HFFc6 (cell line): ENCODE measurements at places on chromosomes 2 and 18. TPM values are rescaled to one million over a fixed set of nuclear protein-coding genes. Genes with fewer than 3 reads are reported as not detected.

RAMP1 gene
- total RNA-seq: 0.69 to 1.3 TPM (median 0.87 TPM) in 3 replicates

G6PC2 gene
- total RNA-seq: not detected in 3 replicates

C1QL2 gene
- total RNA-seq: not detected in 3 replicates

- no peaks in the 10 kb centered on the region; the same call in 1 of the 2 replicates for H3K27me3 ChIP-seq
- H3K4me1 ChIP-seq: peaks cover 96% of the 10 kb centered on the region
- peak; percentile 86 for DNase-seq
- H3K4me3 ChIP-seq: peak overlapping the region; percentile 77
These were observed 61.8 kb downstream of the CAB39 start for GRCh38 chr2:230774348-230774951.

GRCh38 chr2:179991344-179991743, 15.8 kb downstream of the CWC22 start:
- no peak for DNase-seq
- H3K4me3 ChIP-seq: no peak overlapping the region
- H3K36me3 ChIP-seq: peaks cover 5% of the 10 kb centered on the region; the same call in 1 of the 2 replicates
- H3K27me3 ChIP-seq: no peaks in the 10 kb centered on the region; the same call in 1 of the 2 replicates

GRCh38 chr2:19574778-19575260, 216.4 kb upstream of the OSR1 start:
- peaks cover 48% of the 10 kb centered on the region for H3K4me1 ChIP-seq
- DNase-seq: peak; percentile 54
- H3K36me3 ChIP-seq: no peaks in the 10 kb centered on the region
- no peak overlapping the region for H3K27ac ChIP-seq

- H3K4me3 ChIP-seq: peak overlapping the region; percentile 77
- H3K27me3 ChIP-seq: peaks cover 12% of the 10 kb centered on the region; the same call in 1 of the 2 replicates
- H3K27ac ChIP-seq: peak overlapping the region; percentile 88
- H3K4me1 ChIP-seq: peaks cover 21% of the 10 kb centered on the region
These were observed 392.4 kb downstream of the ALK start for GRCh38 chr2:29528891-29529520.

RAX gene
- total RNA-seq: not detected in 3 replicates

IL36A gene
- total RNA-seq: not detected in 3 replicates

GRCh38 chr2:165844216-165844615, 50.2 kb upstream of the GALNT3 start:
- H3K4me3 ChIP-seq: no peak overlapping the region
- no peaks in the 10 kb centered on the region for H3K36me3 ChIP-seq
- DNase-seq: no peak
- no peak overlapping the region for H3K27ac ChIP-seq

FOSL2 gene
- 111 to 128 TPM (median 123 TPM) in 3 replicates for total RNA-seq

RNU2-63P gene
- total RNA-seq: 16.9 to 19.4 TPM (median 18.8 TPM) in 3 replicates

CREB1 gene
- 42.0 to 51.8 TPM (median 47.8 TPM) in 3 replicates for total RNA-seq

DNA sequence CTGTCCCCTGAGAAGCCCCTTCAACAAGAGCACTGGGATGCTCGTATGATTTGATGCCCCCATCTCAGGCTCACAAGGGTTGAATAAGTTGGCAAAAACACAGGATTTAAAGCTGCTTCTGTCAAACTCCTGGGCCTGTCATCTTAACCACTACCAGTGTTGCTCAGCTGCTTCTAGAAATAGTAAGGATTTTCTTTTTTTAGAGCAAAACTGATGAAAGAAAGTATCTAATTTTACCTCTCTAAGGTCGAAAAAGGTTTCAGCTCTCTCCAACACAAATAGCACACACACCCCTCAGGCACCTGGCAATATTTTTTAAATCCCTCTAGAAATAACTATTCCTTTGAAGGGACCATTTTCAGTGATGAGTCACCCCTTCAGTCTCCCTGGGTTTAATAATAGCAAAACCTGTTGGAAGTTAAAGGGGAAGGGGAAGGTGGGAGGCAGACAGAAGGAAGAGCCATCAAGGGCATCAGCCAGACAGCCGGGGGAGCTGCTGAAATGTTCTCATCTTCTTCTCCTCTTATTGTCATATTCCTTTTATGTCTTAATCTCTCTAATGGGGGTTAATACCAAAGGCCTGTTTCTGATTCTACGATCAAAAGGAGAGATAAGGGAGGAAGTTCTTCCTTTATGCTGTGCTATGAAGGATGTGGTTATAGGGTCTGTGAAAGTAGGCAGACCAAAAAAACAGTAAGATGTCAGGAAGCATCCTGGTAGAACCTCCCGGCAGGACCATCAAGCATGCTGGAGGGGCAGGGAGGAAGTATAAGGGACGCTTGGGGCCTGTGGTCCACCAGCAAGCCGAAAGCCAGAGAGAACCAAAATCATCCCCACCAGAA, 31.9 kb upstream of the SLC35G4 start:
- no peak for DNase-seq
- H3K36me3 ChIP-seq: no peaks in the 10 kb centered on the region
- H3K27ac ChIP-seq: no peak overlapping the region

BOK gene
- 28.2 to 40.2 TPM (median 40.0 TPM) in 3 replicates for total RNA-seq

DNA sequence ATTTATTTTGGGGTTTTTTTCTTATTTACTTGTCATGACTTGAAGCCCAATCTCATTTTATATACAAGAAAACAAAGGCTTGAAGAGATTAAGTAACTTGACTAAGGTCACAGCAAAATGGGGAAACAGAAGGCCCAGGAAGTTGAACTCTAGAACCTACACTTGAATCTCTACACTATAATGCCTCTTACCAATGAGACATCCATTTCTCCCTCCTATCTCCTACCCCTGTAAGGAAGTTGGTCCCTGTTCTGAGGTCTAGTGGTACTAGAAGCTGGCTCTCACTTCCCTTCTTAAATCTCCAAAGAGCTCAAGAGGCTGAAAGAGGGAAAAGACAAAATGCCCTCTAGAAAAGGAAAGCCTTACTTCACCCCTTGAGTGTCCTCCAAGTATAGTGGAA, 25.5 kb upstream of the IHH start:
- H3K27me3 ChIP-seq: peaks cover under 1% of the 10 kb centered on the region; the same call in 1 of the 2 replicates
- no peak for DNase-seq
- peaks cover 12% of the 10 kb centered on the region; the same call in 1 of the 2 replicates for H3K4me1 ChIP-seq
- H3K4me3 ChIP-seq: no peak overlapping the region

LOXHD1 gene
- total RNA-seq: not detected in 2 replicates

DNA sequence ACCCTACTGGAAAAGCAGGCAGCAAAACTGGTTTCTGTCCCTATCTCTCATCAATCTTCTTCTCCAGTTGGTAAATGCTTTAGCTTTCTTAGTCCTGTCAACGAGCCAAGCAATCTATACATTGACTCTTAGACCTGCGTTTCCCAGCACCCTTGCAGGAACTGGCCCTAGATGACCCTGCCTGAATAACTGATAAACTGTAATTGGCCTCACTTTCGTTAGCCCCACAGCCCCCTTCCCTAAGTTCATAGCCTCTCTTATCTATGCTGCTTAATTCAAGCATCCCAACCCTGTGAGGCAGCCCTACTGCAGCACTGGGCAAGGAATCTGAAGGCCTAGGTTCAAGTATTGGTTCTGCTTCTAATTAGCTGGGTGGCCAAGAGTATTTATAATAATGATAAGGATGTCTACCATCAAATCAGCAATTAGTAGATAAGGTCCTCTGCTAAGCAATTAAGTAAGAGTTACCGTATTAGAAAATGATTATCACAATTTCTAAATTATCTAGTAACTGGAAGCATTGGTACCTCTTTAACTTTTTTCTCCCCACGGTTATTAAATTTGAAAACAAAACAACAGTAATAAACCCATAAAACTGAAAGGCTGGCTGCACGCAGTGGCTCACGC, 86.4 kb upstream of the RMDN2 start:
- H3K4me1 ChIP-seq: peaks cover 27% of the 10 kb centered on the region
- no peaks in the 10 kb centered on the region for H3K36me3 ChIP-seq
- H3K27me3 ChIP-seq: no peaks in the 10 kb centered on the region
- H3K4me3 ChIP-seq: no peak overlapping the region

- DNase-seq: no peak
- H3K27me3 ChIP-seq: no peaks in the 10 kb centered on the region; the same call in none of the 2 replicates
- H3K4me3 ChIP-seq: no peak overlapping the region
- H3K36me3 ChIP-seq: no peaks in the 10 kb centered on the region
- no peaks in the 10 kb centered on the region for H3K4me1 ChIP-seq
These were observed 30.9 kb downstream of the NRXN1 start for GRCh38 chr2:51000849-51001617.

DNA sequence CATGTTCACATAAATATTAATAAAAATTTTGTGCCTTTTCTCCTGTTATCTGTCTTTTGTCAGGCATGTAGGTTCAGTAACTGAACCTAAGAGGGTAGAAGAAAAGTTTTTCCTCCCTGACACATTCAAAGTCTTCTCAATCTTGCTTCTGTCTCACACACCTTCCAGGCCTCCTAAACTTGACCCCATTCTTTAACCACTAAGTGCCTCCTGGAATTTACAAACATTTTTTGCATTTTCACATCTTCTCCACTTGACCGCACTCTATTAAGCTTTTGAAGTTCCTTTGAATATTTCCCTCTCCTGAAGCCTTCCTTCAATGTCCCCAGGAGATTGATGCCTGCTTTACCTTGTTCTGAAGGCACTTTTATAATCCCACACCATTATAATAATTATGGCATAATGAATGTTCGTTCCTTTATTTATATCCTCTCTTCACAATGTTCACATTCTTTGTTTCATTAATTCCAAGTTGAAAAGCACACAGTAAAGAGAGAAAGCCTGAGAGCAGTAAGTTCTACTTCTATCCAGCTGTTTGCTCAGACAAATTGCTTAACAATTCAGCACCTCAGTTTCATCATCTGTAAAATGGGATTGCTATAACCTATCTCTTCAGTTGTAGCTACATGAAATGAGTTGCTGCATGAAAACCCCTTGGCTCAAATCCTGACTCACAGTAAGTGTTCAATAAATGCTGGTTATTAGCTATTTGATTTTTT, 184.8 kb upstream of the KLHL29 start:
- no peaks in the 10 kb centered on the region for H3K4me1 ChIP-seq
- H3K4me3 ChIP-seq: no peak overlapping the region
- DNase-seq: no peak
- peaks cover 1% of the 10 kb centered on the region; the same call in 1 of the 2 replicates for H3K27me3 ChIP-seq

GRCh38 chr2:106192752-106193689, 1.1 kb downstream of the UXS1 start:
- H3K27me3 ChIP-seq: no peaks in the 10 kb centered on the region
- peak; percentile 59 for DNase-seq
- H3K4me1 ChIP-seq: peaks cover 53% of the 10 kb centered on the region
- peak overlapping the region; percentile 58 for H3K27ac ChIP-seq

ERICH2 gene
- total RNA-seq: not detected in 3 replicates

- peaks cover 2% of the 10 kb centered on the region for H3K27me3 ChIP-seq
- H3K27ac ChIP-seq: peak overlapping the region; percentile 99
These were observed 953 bp upstream of the HNRNPA3 start for GRCh38 chr2:177211576-177212105.

DNA sequence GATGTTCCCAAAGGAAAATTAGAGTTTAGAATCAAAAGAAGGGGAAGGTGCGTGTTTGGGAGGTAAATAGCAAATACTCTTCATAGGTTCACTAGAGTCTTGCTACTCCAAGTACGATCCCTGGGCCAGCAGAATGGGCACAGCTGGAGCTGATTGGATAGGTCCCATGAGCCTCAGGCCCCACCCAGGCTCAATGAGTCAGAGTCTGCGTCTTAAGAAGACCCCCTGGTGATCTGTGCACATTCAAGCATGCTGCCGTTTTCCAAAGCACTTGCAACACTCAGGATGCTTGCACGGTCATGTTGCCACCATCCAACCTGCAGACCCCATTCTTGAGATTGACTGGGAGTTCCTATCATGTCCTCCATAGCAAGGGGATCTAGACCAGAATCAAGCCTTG, 40.5 kb downstream of the ABCG8 start:
- DNase-seq: no peak
- H3K4me3 ChIP-seq: no peak overlapping the region
- no peak overlapping the region for H3K27ac ChIP-seq
- H3K4me1 ChIP-seq: peaks cover 7% of the 10 kb centered on the region
- peaks cover 14% of the 10 kb centered on the region for H3K27me3 ChIP-seq

IFIH1 gene
- total RNA-seq: 0.92 to 2.1 TPM (median 1.3 TPM) in 3 replicates

MTIF2 gene
- total RNA-seq: 22.5 and 26.0 TPM in 2 replicates

FAP gene
- total RNA-seq: 64.1 to 101 TPM (median 64.5 TPM) in 3 replicates

DNA sequence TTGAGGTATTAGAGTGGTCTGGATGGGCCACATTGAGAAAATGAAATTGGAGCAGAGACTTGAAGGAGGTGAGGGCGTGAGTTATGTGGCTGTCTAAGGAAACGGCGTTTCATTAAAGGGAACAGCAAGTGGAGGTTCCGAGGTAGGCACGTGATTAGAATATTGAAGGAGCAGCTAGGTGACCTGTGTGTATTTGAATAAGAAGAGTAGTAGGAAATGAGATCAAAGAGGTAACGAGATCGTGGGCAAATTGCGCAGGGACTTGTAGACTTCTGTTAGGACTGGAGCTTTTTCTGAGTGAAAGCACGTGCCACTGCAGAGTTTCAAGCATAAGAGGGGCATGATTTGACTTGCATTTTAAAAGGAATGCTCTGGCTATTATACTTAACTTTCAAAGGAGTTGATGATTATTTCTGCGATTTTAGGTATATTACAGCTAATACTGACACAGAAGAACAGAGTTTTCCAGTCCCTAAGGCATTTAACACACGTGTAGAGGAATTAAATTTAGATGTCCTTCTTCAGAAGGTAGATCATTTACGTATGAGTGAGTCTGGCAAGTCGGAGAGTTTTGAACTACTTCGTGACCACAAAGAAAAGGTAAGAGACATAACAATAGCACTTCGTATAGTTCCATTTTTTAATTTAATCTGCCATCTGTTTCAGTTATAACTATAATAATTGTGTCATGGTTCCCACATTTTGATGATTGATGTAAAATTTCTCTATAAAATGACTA, 48.7 kb downstream of the RMDN2 start:
- no peak overlapping the region for H3K4me3 ChIP-seq
- no peaks in the 10 kb centered on the region for H3K4me1 ChIP-seq
- no peaks in the 10 kb centered on the region for H3K36me3 ChIP-seq
- H3K27ac ChIP-seq: no peak overlapping the region

DNA sequence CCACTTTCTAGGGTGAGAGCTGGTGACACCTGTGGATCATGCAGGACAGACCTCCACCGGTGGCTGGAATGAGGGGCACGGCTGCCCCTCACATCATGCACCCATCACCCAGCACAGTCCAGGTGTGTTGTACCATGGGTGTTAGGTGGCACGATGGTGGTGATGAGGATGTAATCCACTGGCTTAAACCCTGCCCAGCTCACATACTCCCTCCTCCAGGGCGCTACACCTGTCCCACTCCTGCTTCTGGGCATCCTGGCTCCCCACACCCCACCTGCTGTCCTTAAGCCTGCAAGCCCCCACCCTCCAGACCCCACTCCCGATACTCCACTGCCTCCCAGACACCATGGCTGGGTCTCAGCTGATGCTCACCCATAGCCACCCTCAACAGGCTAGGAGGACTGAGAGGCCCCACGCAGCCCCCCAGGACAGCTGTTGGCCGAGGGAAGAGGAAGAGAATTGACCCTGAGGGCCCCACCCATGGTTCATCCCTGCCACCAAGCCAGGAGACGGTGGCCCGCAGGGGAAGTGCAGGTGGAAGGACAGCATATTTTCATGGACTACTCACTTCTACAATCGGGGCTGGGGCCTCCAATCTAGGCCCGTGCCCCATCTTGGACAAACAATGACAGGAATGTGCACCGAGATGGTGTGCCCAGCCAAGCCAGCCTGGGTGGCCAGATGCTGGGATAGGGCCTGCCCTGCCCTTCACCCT, 34.3 kb downstream of the MAL start:
- no peak overlapping the region for H3K4me3 ChIP-seq
- peaks cover 27% of the 10 kb centered on the region for H3K4me1 ChIP-seq
- DNase-seq: no peak
- no peaks in the 10 kb centered on the region for H3K36me3 ChIP-seq
- H3K27ac ChIP-seq: no peak overlapping the region

ARHGEF33 gene
- 0.18 to 0.94 TPM (median 0.40 TPM) in 3 replicates for total RNA-seq
